ENCODE measurements at places on chromosomes 2 and 18. TPM values are rescaled to one million over a fixed set of nuclear protein-coding genes. Genes with fewer than 3 reads are reported as not detected.

The ACVR1 gene
- total RNA-seq, result 17.3 TPM

The EMILIN1 gene
- total RNA-seq, result 4.5 TPM

The KDSR gene
- total RNA-seq, result 80.4 TPM

The CETN1 gene
- not detected for total RNA-seq

The GPR75 gene
- 0.62 TPM for total RNA-seq

The REG1B gene
- total RNA-seq, result not detected

The MDH1B gene
- total RNA-seq, result not detected

The LONRF2 gene
- not detected for total RNA-seq

The NEB gene
- total RNA-seq, result under 0.01 TPM

The USP14 gene
- 20.1 TPM for total RNA-seq

The COL4A3 gene
- total RNA-seq, result not detected

The RAX gene
- not detected for total RNA-seq

The ZAP70 gene
- total RNA-seq, result not detected

The SERPINB7 gene
- total RNA-seq, result 8.7 TPM

The KLHL29 gene
- total RNA-seq, result 7.0 TPM

The FOXD4L1 gene
- total RNA-seq, result not detected

The NTSR2 gene
- not detected for total RNA-seq

The ATL2 gene
- 47.9 TPM for total RNA-seq

The PJVK gene
- total RNA-seq, result 0.53 TPM

The CCDC102B gene
- total RNA-seq, result 0.86 TPM

The SAP130 gene
- total RNA-seq, result 7.1 TPM

The HJURP gene
- 10.9 TPM for total RNA-seq

The PECR gene
- 5.8 TPM for total RNA-seq

The TOGARAM2 gene
- total RNA-seq, result not detected

The HSBP1L1 gene
- total RNA-seq, result 29.2 TPM

The MAPRE2 gene
- total RNA-seq, result 6.7 TPM

The MLPH gene
- 9.9 TPM for total RNA-seq

The DNER gene
- 4.6 TPM for total RNA-seq

The MFSD2B gene
- total RNA-seq, result not detected

The TNS1 gene
- total RNA-seq, result 0.39 TPM

The COLEC11 gene
- 0.31 TPM for total RNA-seq

The UGT1A4 gene
- not detected for total RNA-seq

The MRPL53 gene
- 27.6 TPM for total RNA-seq

The TMEM163 gene
- not detected for total RNA-seq

The SIGLEC15 gene
- total RNA-seq, result 0.15 TPM

The DSEL gene
- total RNA-seq, result 1.6 TPM

The FASTKD2 gene
- total RNA-seq, result 28.0 TPM

The TXNL1 gene
- 52.5 TPM for total RNA-seq

The METTL4 gene
- total RNA-seq, result 5.0 TPM

The LDLRAD4 gene
- total RNA-seq, result not detected

The TMEM178A gene
- total RNA-seq, result 0.80 TPM

The SGO2 gene
- 20.2 TPM for total RNA-seq

The EFR3B gene
- 0.55 TPM for total RNA-seq

All from hair follicular keratinocyte (primary cell).